ENCODE measurements at places on chromosomes 5 and 9. TPM values are rescaled to one million over a fixed set of nuclear protein-coding genes. Genes with fewer than 3 reads are reported as not detected.
A peak's percentile ranks its signal among the peaks of the same experiment; 100 is the strongest.

Gene NAIP
- 5.5 TPM for total RNA-seq

Gene TMC1
- total RNA-seq = not detected

DNA sequence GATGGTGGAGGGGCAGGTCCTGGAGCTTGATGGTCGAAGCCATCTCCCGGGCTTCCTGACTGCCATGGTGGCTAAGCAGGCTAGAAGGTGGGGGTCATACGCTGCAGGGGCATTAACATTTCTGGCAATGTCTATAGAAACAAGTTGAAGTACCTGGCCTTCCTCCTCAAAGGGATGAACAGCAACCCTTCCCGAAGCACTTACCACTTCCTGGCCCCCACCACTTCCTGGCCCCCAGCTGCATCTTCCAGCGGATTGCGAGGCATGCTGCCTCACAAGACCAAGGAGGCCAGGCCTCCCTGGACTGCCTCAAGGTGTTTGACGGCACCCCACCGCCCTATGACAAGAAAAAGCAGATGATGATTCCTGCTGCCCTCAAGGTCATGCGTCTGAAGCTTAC, 97.0 kb upstream of the MOCS2 start:
- DNase-seq = peak; percentile 32

GRCh38 chr9:110217656-110218099, 9.7 kb upstream of the C9orf152 start:
- DNase-seq = no peak

GRCh38 chr5:73135429-73136054, 15.2 kb downstream of the TMEM171 start:
- DNase-seq = no peak

Gene ARID3C
- not detected for total RNA-seq

Gene GABRP
- total RNA-seq = 0.14 TPM

- DNase-seq = no peak
Measured at GRCh38 chr9:30677221-30677620, 1707.2 kb upstream of the ACO1 start.

Gene ARSI
- total RNA-seq = 0.65 TPM

DNA sequence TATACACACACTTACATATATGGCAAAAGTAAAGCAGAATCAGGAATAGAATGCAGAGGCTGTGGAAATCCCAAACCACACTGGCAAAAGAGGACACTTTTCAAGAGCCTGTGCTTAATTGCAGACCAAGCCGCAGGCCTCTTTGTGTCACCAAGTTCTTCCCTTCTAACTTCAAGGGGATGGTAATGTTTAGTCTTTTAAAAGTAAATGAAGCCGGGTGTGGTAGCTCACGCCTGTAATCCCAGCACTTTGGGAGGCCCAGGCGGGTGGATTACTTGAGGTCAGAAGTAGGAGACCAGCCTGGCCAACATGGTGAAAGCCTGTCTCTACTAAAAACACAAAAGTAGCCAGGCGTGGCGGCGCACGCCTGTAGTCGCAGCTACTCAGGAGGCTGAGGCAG, 28.7 kb downstream of the ROR2 start:
- no peak for DNase-seq

Gene TXNDC8
- not detected for total RNA-seq

Gene AIF1L
- total RNA-seq = 22.2 TPM

- peak; percentile 87 for DNase-seq
Measured at GRCh38 chr5:52787600-52788504, at the start of the genes ITGA1 and PELO. Gene ITGA1, plus strand, starts transcription at chr5:52787916. Its CDS starts 438 bp downstream, at chr5:52788354. Gene PELO, plus strand, starts transcription at chr5:52787916. Its CDS starts 12,479 bp downstream, at chr5:52800395.

- no peak for DNase-seq
Measured at GRCh38 chr9:27090711-27091110, 18.3 kb upstream of the TEK start.

- DNase-seq = no peak
Measured at GRCh38 chr5:59040804-59041201, 457.9 kb downstream of the RAB3C start.

- peak; percentile 79 for DNase-seq
Measured at GRCh38 chr5:149782018-149782894, 52.1 kb downstream of the PPARGC1B start.

DNA sequence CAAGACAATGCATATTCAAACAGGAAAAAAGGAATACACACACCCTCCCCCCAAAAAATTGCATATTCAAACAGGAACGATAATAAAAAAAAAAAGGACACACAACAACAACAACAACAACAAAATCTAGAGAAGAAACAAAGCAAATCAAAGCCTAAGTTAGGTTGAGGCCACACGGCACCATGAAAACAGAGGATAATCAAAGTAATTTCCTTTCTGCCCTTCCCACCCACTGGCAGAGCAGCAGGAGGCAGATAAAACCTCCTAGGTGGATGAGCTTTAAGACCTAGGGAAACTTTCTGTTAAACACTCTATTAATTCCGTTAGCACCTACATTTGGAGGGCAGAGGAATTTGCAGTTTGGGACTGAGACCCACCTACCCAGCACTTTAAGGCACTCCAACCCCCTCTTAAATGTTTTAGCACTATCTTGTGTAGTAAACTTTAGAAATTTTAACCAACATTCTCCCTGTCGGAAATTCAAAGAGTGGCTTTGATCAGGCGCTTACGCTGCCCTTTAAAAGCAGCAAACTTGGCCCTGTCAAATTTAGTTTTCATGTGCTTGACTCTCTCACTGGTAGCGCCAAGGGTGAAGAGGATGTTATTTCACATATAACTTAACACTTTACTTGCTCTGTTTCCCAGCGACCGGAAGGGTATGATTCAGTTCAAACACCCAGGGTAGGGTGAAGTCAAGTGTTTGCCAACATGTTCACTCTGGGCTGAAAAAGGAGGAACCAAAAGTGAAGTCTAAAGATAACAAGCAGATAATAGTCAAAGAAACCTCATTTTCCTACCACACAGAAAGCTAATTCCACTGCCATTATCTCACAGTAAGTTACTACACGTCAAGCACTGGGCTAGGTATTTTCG, 9.2 kb downstream of the ENC1 start:
- no peak for DNase-seq

Gene C9
- not detected for total RNA-seq

- no peak for DNase-seq
Measured at GRCh38 chr5:31186672-31187267, 6.7 kb upstream of the CDH6 start.

Gene UQCRQ
- total RNA-seq = 1,774 TPM

- DNase-seq = no peak
Measured at GRCh38 chr9:71642056-71642455, 126.3 kb downstream of the CEMIP2 start.

DNA sequence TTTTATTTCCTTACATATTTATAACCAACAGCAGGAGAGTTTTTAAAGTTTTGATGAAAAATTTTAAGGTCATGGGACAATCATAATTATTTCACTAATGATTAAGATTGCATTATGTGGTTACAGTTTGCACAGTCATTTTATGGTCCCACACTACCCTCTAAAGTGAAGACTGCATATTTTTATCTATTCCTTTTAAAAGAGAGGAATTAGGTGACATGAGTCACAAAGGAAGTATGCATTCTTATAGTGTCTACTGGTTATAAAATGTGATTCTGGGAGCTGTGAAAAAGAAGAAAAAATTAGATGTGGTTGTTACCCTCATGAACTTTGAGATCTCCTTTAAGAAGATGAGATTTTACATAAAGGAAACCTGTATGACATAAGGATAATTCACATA, 87.9 kb upstream of the GRIA1 start:
- no peak for DNase-seq

- DNase-seq = peak; percentile 64
Measured at GRCh38 chr9:124260769-124261603, 3.2 kb downstream of the NEK6 start.

GRCh38 chr9:81032030-81032572, 657.2 kb downstream of the TLE1 start:
- DNase-seq = no peak

DNA sequence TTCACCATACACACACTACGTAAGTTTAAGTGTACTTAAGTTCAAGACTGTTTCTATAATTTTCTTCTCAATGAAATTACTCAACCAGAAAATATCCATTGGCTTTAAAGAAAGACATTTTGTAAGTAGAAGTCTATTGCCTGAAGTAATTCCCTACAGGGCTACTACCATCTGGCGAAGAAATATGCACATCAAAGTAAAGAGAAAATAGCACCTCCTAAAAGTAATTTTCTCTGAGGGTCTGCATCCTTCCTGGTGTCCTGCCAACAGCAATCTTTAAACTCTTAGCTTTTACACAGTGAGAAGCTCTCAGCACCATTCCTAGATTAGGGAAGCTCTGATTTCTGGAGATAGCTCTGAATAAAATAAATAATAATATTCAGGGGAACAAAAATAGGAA, 498.5 kb upstream of the TYRP1 start:
- DNase-seq = no peak

DNA sequence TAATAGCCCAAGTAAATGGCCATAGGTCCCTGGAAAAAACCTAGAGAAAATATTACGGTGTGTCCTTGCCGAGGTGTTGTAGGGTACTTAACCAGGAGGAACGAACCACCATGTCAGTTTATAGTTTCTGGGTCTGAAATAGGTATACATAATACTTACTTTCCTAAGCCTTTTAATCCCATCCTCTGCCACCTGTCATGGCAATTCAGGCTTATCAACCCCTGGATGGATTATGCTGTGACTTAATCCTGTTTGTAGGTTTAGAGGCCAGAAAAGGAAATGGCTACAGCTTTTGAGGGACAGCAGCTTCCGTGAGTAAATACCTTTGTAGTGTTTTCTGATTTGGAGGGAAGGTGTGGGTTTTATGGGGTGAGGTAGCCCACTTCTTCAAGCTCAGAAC, 89.1 kb upstream of the PTPRD start:
- no peak for DNase-seq

DNA sequence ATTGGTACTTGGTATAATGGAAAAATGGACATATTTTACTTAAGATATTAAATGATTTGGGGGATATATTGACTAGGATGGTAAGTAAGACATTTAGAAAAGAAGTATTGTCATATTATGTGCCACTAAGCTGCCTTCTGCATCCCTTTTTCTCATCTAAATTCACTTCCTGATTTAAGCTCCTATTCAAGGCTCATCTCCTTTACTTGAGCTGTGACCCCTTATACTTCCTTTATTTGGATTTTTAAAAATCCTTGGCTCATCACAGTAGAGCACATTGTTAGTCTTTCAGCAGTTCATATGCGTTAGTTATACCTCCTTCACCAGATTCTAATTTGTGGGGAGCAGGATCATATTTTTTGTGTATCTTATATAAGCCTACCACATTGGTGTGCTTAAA, 6.6 kb downstream of the COMMD10 start:
- no peak for DNase-seq

DNA sequence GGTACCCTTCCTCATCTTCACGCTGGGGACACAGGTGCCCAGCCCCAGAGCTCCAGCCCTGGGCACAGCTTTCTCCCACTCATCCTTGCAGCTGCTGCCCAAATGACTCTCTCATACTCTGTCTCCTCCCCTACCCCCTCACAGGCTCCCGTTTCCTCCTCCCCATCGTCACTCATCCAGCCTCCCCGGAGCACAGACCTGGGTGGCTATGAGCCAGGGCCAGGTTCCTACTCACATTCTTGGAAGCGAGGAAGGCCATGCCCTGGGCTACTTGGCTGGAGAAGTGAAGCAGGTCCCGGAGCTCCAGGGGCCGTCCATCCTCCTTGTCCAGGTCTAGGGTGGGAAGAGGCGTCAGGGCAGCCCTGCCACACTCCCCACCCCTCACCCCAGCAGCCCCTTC, 29.3 kb downstream of the CSF1R start:
- no peak for DNase-seq

- no peak for DNase-seq
Measured at GRCh38 chr5:32501071-32502002, 56.8 kb upstream of the ZFR start.

DNA sequence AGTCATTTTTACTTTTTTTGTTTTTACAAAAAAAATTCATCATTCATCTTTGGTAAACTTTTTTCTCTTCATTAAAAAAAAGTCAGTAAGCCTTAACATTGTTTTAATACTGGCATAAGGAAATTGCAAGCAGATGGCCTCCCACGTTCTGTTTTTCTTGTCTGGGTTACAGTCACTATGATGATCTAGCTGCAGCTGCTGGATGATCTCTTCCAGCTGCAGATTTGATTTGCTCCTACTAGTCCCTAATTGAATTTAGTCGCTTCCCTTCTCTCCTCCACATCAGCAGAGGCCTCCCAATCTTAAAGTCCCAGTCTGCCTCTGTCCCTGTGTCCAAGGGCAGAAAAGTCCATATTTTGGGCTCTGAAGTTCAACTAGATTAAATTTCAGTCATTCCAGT, 106.8 kb upstream of the PTGER4 start:
- no peak for DNase-seq
